Activated CD4-positive, alpha-beta T cell treated with anti-CD3 and anti-CD28 coated beads, Interleukin-2, Interleukin-4, amounts not matched to agents 100 ng/mL and 50 ng/mL, durations not matched to agents 16 hours and 8 hours (primary cell): ENCODE measurements at places on chromosomes 1 and 21.

DNA sequence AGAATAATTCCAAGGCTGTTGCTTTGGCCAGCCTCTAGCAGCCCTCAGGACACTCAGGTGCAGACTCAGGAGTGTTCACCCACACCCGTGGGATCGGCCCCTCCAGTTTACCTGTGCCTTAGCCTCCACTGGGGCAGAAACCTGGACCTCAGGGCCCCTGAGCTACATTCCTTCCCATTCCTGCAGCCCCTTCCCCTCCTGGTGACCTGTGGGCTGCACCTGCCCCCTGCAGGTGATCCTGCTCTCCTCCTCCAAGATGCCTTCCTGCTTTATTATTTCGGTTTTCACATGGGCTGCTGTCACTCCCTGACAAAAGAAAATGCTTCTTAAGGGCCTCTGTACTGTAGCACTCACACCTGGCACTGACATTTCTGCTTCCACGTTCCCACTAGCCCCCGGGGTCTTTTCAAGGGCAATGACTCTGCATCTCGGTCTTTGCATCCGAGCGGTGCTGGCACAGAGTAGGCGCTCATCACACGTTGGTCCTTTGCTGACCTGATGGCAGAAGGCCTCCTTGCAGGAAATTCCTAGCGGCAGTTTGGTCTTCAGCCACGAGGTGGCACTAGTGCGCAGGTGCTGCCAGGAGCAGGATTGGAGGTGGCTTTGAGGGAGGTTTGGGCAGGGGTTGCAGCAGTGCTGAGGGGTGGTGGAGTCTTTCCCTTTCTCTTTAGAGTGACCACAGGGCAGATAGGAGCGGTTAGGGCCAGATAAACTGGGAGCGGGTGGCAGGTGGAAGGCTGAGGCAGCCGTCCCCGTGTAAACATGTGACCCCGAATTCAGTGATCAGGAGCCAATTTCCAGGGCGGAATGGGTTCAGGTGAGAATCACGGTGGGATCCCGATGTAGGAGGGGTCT, 25.3 kb upstream of the ETV3 start:
- peak; percentile 78 for DNase-seq

DNA sequence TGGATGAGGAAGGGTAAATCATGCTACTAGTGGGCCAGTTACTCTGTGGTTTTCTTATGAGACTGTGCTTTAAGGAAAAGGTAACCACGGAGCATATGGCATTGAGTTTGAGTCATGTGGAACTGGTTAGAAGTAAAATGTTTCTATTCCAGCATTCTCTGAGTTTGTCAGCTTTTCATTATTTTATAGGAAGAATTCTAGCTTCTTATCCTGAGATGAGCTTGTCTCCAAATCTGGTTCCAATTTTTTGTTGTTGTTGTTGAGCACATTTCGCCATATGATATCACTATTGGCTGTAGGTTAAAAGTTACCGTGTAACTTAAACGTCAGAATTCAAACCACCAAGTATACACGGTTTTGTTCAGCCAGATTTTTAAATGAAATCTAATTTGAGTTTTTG, 69.9 kb downstream of the ATF6 start:
- no peak for DNase-seq

DNA sequence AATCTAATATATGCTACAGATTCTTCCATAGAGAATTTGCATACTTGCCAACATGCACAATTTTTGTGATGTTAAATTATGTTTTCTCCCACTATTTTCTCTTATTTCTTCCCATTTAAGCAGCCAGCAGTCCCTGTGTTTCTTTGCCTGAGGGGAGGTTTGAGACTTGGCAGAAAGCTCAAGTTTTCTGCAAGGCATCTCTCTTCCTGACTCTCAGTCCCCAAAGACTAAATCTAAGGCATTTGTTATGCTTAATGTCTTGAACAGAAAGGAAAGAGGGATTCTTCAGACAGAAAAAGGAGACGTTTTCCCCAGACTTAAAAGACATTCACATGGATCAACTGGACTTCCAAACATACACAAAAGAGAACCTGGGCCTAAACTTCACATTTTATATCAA, 354.4 kb downstream of the RYR2 start:
- no peak for DNase-seq

DNA sequence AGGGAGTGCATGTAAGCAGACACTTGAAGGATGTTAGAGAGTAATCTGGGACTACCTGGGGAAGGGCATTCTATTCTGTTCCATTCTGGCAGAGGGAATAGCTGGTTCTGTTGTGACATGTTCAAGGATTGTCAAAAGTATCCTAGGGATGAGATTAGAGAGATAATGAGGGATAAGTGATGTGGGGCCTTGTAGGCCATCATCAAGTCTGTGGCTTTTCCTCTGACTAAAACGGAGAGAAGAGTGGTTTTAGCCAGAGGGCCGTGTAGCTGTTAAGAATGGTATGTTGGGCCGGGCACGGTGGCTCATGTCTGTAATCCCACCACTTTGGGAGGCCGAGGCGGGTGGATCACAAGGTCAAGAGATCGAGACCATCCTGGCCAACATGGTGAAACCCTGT, 23.6 kb downstream of the TGFB2 start:
- no peak for DNase-seq

GRCh38 chr1:54499360-54500106, 48.5 kb upstream of the ACOT11 start:
- peak; percentile 24 for DNase-seq

DNA sequence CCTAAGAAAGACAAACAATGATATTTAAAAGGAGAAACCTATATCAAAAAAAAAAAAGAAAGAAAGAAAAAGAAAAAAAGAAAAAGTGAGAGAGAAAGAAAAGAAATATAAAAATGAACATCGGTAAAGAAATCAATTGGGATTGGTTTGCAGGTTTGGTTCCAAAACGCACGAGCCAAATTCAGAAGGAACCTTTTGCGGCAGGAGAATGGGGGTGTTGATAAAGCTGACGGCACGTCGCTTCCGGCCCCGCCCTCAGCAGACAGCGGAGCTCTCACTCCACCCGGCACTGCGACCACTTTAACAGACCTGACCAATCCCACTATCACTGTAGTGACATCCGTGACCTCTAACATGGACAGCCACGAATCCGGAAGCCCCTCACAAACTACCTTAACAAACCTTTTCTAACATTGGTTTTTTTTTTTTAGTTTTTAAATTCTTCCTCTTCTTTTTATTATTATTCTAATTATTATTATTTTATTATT, 11.7 kb downstream of the LHX9 start:
- DNase-seq: no peak

DNA sequence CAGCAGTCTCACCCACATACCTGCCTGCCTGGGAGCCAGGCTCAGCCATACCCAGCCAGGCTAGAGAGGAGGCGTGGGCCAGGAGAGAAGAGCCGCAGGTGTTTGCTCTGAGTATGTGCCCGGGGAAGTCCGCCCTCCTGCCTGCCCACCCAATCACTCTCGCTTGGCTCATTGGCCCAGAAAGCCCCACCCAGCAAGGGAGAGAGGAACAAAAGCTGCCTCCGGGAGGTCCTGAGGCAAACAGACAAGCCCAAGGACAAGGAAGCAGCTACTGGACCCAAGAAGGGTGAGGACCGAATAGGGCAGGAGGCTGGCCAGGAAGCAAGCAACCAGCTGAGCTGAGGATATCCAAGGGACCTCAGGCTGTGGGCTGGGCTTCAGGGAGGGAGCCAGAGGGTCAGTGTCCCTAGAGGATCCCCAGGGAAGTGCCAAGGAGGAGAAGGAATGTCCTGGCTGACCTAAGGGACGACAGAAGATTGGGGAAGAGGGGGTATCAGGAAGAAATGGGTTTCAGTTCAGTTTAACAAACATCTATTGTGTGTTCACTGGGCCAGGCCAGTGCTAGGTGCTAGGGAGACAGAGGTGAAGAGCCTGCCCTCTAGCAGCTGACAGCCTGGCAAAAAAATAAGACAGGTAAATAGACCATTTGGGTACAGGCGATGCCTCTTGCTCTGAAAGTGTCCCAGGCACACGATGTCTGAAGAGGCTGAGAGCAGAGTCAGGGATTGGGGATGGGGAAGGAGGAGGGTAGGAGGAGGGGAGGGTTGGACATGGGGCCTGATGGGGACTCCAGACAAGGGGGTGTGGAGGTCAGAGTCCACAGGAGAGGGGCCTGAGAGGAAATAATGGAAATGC, at the start of gene GJB4:
GJB4 (plus strand) TSS at position 238 of the 855 bp plus-strand sequence. CDS start 1,515 bp downstream, outside the sequence.
- DNase-seq: no peak
